ENCODE measurements at places on chromosomes 7 and 10.

- peak; percentile 48 for DNase-seq
Measured at GRCh38 chr10:4242561-4243035, 457.6 kb upstream of the KLF6 start.

- DNase-seq = no peak
Measured at GRCh38 chr7:17195576-17195975, 102.9 kb upstream of the AHR start.

DNA sequence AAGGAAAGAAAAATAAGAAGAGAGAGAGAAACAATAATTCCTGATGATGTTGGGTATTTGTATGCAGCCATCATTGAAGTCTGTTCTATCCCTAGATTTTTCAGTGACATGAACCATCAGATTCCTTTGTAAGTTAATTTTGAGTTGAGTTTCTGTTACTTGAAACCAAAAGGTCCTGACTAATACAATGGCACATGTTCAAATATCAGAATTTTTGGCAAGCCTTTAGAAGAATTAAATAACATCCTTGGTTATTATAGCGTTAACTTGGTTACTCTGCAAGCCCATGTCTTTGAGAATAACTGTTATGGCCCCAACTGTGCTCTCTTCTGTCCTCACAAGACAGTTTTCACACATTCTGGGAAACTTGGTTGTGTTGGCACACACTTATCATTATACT lies 66.5 kb downstream of the SYPL1 start:
- no peak for DNase-seq

- DNase-seq = no peak
Measured at GRCh38 chr10:61992059-61992460, 90.6 kb downstream of the ARID5B start.

- DNase-seq = no peak
Measured at GRCh38 chr10:63213489-63213888, 80.4 kb downstream of the NRBF2 start.

DNA sequence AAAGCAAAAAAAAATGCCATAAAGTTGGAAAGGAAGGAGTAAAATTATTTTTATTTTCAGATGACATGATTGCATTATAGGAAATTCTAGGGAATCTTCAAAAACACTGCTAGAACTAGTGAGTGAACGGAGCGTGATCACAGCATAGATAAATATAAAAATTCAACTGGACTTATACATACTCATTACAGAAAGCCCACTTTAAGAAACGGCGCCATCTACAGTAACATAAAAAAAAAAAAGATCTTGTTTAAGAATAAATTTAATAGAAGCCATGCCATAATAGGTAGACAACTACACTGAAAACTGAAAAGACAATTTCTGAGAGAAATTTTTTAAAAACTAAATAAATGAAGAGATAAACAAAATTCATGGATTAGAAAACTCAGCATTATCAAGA lies 623.1 kb upstream of the MGMT start:
- peak; percentile 8 for DNase-seq

DNA sequence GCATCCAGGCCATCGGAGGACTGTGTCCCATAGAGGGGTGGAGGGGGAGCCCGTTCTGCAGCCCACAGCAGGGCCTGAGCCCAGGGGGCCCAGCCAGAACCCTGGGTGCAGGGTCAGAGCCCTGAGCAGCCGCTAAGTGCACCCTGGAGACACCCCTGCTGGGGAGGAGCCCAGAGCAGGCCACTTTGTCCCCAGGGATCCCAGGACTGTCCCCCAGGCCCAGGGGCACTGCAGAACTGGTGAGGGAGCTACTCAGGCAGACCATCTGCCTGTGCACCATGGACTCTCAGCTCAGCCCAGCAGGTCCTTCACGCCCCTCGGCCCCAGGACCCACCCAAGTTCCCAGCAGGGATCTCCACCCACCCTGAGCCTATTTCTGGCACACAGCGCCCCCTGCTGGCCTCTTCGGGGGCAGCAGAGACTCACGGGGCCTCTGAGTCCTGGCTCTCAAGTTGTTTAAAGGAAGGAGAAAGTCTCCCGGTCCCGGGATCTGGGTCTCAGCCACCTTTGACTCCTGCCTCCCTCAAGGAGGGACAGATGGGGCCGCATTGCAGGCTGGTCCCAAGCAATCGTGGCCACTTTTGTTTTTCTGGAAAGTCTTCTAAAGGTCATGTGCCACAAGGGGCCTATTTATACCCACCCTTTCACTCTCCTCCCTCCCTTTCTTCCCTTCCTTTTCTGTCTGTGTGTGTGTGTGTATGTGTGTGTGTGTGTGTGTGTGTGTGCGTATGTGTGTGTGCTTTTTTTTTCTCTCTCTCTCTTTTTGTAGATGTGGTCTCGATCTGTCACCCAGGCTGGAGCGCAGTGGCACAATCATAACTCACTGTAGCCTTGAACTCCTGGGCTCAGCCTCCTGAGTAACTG lies 90.3 kb downstream of the MYL10 start:
- no peak for DNase-seq

GRCh38 chr7:106749165-106749564 lies 88.2 kb upstream of the CCDC71L start:
- DNase-seq = no peak

- no peak for DNase-seq
Measured at GRCh38 chr10:30540276-30540675, 89.3 kb downstream of the LYZL2 start.

DNA sequence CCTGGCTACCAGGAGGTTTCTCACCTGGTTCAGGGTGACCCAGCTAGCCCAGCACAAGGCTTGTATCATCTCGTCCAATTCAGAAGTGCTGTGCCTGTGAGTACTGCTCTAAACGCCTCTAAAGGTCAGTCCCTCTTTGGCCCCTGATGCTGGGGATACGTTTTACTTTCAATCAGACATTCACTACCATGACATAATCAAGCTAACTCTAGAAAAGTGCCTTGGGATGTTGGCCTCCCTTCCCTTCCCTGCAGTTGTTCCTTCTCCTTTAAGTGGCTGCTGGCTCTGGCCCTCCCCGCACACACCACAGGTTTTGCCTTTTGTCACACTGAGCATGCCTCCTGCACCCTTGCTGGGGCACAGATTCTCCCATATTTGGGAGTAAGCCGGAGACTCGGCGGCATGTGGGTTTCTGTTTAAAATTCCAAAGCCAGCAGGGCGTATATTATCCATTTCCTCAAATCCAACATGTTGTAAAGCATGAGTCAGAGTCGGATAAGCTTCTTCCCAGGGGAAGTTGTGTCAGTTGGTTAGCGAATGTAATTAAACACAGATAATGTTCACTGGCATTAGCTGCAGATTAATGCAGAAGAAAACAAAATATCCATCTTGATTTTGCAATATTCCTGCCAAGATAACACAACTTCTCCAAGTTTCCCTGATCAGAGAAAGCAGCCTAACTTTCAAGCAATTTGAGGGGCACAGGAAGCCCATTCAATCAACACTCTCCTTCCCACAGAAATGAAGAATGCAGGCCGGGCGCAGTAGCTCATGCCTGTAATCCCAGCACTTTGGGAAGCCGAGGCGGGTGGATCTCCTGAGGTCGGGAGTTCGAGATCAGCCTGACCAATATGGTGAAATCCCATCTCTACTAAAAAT lies 31.8 kb upstream of the VCL start:
- DNase-seq = peak; percentile 97

DNA sequence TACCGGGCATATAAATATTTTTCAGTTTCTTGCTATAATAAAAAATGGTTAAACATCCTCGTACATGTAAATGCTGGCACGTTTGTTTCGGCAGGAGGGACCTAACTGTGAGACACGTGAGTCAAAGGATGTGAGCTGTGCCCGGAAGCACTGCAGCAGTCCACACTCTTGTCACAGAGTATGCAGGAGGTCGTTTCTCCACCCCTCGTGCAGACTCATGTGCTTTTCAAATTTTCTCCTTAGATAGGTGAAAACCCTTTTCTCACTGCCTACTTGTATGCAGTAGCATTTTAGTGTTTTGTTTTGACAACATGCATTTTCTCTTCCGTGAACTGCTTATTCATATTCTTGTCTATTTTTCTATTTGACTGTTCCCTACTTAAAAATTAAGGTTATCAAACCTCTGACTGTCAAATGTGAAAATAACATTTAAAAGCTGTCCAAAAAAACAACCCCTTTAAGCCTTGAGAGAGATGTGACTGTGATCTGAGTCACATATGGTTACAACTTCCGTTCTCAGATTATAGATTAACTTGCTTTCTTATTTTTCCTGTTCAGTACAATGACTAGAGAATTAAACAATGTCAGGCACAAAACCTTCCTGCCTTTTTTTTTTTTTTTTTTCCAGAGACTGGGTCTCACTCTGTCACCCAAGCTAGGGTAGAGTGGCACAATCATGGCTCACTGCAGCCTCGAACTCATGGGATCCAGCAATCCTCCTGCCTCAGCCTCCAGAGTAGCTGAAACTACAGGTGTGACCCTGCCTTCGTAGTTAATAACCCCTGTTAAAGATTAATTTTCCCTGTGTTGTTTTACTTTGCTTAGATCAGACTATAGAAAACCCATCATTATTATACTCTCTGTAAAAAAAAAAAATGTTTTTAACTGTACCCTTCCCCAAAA lies 45.1 kb downstream of the DPY19L1 start:
- peak; percentile 26 for DNase-seq

DNA sequence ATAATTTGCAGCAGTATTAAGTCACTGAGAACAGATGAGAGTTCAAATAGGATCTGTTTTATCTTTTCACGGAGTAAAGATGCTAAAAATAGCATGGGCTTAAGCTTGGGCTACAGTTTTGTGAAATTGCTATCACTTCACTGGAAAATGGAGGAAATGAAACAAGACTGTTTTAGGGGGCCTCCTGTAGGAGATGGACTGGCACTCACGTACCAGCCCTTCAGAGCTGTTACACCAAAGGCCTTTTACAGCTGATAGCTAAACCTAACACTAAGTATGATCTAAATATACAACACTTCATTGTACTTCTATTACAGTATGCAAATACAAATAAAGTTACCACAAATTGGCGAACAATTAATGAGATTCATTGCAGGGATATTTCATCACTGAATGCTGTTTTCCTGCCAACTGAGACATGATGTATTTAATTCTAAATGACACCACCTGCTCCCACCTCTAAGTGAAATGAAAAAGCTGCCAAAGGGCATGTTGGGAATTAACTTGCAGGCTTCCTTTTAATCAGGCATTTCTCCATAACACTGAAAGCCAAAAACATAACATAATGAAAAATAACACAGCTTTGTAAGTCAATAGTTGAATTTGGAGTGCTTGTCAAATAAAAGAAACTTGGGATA lies 304.5 kb upstream of the LRRN3 start:
- no peak for DNase-seq

DNA sequence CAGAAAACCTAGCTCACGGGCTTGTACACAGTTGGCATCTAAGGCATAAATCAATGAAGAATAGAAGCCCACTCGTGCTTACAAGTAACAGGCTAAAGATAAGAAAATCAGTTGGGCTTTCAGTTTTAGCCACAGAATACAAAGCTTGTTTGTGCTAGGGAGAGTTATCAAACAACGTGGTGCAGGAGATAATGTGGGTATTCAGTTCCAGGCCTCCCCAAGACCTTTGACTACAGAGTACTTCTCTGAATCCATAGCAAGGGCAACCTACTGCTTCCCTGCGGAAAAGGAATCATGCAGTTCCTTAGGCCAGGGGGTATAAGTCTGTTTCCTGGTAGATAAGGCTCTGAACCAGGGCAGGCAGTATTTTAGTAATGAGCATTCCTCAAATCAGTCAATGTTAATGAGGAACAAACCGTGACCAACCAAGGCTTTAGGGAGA lies 219.5 kb upstream of the CSTF2T start:
- no peak for DNase-seq

GRCh38 chr10:89679986-89680385 lies 21.4 kb upstream of the KIF20B start:
- DNase-seq = no peak

- no peak for DNase-seq
Measured at GRCh38 chr7:111911166-111911961, 294.8 kb downstream of the DOCK4 start.

DNA sequence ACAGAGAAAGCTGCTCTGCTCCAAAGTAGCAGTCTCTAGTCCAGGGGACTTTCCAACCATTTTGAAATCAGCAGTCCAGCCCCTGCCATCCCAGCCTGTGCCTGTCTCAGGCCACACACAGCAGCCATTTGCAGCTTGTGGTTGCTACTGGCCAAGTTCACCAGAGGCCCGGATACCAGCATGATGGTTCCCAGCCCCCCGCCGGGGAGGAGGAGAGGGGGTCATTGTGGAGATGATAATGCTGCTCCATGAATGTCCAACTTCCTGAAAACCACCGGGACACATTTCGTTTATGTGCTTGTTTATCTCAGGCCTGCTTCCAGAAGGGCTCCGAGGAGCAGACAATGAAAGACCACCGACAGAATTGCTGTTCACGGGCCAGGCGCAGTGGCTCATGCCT lies 160.0 kb downstream of the UBE2H start:
- no peak for DNase-seq

GRCh38 chr7:151053096-151053495 lies 4.6 kb downstream of the CDK5 start:
- no peak for DNase-seq

GRCh38 chr7:17355050-17355449 lies 56.6 kb downstream of the AHR start:
- no peak for DNase-seq

- no peak for DNase-seq
Measured at GRCh38 chr10:130242513-130242912, 106.3 kb downstream of the GLRX3 start.

DNA sequence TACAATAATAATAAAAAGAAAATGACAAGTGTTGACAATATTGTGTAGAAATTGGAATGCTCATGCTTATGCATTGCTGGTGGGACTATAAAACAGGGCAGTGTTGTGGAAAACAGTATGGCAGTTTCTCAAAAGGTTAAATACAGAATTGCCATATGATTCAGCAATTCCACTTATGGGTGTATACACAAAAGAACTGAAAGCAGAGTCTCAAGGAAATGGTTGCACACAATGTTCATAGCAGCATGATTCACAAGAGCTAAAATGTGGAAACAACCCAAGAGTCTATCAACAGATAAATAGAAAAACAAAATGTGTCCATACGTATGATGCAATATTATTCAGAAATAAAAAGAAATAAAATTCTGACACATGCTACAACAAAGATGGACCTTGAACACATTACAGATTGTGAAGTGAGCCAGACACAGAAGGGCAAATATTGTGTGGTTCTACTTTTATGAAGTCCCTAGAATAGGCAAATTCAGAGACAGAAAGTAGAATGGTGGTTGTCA lies 64.8 kb upstream of the GRM8 start:
- no peak for DNase-seq

GRCh38 chr10:122551450-122551849 lies 9.1 kb upstream of the DMBT1 start:
- DNase-seq = no peak

DNA sequence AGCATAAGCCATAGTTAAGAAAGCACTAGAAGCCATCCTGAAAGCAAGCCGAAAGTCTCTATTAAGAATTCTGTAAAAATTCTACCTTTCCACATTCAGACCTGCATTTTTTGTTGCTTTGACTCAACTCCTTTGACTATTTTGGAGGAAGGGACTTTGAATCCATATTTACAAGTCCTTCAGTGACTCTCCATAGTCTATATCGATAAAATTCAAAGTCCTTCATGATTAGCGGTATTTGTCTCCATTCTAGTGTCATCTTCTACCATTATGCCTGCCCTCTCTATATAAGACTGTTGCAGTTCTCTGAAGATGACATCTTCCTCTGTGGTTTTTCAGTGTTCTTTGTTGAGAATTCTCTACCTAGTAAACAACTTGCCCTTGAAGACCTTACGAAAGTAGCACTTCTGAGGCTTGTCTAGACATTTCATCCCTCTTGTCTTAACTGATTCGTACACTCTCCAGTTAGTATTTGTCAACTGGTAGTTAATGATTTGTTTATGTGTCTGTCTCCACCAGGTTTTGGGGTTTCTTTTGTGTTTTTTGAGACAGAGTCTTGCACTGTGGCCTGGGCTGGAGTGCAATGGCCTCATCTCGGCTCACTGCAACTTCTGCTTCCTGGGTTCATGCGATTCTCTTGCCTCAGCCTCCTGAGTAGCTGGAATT lies 1.7 kb downstream of the CCSER2 start:
- DNase-seq = no peak
